CD4-positive, alpha-beta T cell treated with Interferon gamma for 1 hour (primary cell): ENCODE measurements at places on chromosomes 2 and 18.
A peak's percentile ranks its signal among the peaks of the same experiment; 100 is the strongest.

GRCh38 chr2:20539133-20539719 is 92.4 kb downstream of the RHOB start:
- no peak for DNase-seq

DNA sequence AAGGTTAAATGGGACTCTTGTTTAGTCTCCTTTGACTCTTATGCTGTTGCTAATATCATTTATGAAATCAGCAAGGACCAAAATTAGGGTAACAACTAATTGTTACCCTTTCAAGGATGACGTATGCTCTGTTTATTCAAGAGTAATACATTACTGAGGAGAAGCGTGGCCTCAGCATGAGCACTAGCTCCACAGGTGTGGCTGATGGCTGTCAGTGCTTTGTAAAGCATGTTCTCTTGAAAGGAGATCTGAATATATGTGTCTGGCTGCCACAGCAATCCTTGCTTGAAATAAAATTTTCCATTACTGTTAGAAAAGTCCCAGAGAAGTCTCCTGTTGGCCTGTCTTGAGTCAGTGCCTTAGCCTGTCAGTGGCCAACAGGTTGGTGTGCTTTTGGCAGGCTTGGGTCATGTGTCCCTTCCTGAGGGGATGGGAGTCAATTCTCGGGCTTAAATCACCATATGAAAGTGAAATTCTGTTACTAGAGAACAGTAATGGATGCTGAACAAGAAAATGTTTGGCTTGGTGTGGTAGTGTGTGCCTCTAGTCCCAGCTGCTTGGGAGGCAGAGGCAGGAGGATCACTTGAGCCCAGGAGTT is 32.7 kb downstream of the ABI2 start:
- DNase-seq = no peak

- DNase-seq = no peak
These were observed 448.7 kb upstream of the TCF4 start for GRCh38 chr18:56036741-56037140.

DNA sequence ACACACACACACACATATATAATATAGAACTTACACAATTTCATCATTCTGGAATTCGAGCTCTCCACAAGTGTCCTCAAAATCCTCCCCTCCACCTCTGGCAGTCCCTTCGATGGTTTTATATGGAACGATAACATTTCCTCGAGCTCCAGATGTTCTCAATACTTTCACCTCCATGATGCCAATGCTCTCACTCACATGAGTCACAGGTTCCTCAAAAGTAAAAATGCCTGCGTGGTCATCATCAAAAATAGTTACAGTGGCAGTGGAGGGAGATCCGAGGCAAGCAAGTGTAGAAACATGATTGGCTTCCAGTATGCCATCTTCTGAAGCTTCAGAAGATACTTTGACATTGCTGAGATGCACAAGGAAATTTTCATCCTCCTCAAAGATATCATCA is 23.5 kb downstream of the SLC8A1 start:
- no peak for DNase-seq

DNA sequence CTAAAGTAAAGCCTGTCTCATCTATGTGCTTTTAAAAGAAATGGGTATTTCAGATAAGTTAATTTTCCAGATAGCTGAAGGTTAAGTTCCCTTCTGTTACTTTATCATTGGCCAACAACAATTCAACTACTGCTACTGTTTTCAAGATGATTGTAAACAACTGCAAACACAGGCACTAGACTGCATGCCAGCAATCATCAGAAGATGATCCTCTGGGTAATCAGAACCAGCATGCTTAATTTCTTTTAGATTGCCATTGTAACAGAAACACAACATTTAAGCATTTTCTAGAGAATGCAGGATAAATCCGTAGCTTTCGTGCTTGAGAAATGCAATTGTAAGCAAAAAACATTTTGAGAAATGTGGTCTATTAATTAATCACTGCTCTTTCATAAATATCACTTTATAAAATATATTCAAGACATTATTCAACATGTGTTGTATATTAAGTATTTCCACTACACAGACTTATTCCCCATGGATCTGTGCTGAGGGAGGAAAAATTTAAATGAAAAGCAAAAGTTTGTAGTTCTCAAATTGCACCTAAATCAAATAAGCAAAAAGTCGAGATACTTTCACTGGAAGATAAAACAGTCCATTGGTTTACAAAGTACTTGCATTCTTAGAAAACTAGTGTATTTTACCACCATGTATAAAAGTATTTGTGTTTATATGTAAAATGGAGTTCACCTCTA is 133.7 kb downstream of the ATL2 start:
- no peak for DNase-seq

- no peak for DNase-seq
These were observed 47.2 kb downstream of the HDLBP start for GRCh38 chr2:241268306-241268705.

- DNase-seq = no peak
These were observed 2.8 kb upstream of the KLHL14 start for GRCh38 chr18:32775628-32776027.

- peak; percentile 14 for DNase-seq
These were observed at the start of gene DRC1 for GRCh38 chr2:26401739-26402541. Gene DRC1 (plus strand): TSS chr2:26401920. CDS start chr2:26401990, 70 bp downstream.

- DNase-seq = no peak
These were observed 8.6 kb upstream of the RPL37A start for GRCh38 chr2:216490061-216490460.

DNA sequence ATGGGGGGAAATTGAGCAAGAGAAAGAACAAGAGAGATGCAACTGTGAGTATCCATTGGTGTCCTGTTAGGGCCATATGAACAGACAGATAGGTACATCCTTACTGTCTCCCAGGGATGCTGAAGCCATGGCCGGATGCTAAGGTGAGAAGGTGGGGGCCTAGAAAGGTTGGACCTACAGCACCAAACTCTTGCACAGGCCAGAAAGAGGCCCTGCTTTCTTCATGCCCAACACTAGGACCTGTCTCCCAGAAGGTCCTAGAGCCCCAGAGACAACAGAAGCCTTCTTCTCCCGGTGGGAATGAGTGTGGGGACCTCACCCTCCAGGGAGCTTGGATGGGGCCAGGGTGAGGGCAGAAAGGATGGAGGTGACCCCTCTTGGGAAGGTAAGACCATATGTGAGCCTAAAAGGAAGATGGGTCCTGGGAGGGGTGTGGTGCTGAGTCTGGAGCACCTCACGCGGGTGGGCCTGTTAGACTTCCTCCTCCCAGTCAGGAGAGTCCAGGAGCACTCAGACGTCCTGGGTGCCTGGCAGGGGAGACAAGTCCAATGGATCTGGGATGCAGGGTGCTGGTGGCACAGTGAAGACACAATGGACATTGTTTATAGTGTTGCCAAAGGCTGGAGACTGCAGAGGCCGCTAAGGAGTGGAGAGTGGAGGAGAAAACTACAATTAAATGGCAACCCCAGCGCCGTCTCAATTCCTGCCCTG is 265.3 kb downstream of the CYP26B1 start:
- no peak for DNase-seq

DNA sequence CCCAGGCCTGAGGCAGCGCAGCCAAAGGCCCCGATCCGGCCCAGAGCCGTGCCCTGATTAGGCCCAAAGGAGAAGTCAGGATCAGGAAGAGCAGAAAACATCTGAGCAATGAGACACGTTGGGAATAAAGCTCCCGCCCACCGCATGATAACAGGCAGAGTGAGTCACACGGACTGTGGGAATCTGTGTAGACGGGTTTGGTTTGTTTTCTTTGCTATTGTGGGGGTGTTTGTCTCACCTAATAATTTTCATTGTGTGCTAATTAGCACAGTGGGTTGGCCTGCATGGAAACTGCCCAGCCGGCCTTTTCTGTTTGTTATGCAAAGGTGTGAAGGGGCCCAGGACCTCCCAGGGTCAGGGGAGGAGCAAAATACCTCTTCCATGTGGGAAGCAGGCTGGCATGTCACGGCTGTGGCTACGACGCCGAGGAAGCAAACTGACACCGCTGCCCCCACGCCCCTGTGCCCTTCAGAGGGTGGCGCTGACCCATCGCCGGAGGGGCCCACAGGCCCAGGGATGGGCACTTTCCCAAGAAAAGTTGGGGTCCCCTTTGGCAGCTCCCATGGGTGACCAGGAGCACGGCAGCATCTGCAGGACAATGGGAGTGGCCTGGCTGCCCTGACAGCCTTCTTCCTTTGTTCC is 68.4 kb upstream of the CTDP1 start:
- DNase-seq = no peak

GRCh38 chr2:238420442-238420841 is 6.3 kb upstream of the ASB1 start:
- no peak for DNase-seq

DNA sequence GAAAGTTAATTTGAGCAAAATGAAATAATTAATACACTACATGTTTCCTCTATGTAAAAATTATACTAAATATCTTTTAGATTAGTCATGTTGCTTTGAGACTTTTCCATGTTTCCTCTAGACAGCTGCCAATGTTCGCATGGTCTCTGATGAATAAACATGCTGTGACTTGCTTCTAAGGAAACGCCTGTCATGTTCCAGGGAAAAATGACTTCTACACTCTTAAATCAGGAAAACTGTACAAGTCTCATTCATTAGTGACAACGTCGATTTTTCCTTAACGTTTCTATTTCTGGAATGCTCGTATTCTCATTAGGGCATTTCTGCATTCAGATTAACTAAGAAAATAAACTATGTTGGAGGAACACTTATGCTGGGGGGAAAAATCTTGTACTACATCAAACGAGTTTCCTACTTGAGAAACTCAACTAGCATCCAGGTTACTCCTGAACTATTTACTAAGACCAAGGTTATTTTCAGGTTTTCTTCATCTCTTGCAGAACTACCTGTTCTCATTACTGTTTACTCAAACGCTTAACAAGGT is 1.6 kb downstream of the COBLL1 start:
- DNase-seq = no peak

- no peak for DNase-seq
These were observed 1.3 kb downstream of the LCLAT1 start for GRCh38 chr2:30448308-30448707.

DNA sequence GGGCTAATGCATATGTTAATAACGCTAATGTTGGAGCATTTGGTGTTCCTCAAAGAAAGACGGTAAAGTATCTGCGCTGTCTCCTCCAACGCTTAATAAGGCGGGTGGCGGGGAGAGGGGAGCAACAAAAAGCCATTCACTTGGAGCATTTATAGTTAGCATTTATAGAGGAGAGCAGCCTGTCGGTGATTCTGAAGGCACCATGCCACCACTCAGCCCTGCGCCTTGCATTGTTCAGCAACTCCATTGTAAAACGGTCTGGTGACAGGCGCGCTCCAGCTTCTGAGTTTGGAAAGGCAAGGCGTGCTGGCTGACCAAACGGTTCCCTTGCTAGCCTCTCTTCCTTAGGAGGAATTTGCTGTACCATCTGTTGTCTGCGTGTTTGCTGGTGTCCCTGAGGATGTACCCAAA is 83.9 kb downstream of the LYPD1 start:
- DNase-seq = no peak

DNA sequence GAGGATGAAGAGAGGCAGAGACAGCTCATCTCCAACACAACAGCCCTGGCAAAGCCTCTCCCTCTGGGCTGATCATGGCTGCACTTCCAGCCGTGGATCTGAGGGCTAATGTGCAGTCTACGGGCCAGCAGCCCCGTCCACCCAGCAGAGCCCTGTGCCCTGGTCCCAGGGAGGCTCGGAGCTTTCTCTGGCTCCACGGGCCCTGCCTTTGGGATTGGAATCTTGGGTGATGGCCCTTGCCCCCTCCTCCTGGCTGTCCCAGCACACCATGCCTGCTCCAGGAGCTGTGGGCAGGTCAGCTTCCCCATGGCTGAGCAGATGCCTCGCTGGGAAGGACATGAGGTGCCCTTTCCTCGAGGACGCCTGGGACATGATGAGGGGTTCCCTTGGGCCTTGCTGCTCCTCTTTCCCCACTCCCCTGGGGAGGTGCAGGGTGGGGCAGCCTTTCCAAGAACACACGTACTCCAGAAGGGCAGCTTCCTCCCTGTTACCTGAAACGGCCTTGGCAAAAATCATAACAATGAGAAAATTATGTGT is 66.9 kb downstream of the C18orf63 start:
- DNase-seq = no peak

DNA sequence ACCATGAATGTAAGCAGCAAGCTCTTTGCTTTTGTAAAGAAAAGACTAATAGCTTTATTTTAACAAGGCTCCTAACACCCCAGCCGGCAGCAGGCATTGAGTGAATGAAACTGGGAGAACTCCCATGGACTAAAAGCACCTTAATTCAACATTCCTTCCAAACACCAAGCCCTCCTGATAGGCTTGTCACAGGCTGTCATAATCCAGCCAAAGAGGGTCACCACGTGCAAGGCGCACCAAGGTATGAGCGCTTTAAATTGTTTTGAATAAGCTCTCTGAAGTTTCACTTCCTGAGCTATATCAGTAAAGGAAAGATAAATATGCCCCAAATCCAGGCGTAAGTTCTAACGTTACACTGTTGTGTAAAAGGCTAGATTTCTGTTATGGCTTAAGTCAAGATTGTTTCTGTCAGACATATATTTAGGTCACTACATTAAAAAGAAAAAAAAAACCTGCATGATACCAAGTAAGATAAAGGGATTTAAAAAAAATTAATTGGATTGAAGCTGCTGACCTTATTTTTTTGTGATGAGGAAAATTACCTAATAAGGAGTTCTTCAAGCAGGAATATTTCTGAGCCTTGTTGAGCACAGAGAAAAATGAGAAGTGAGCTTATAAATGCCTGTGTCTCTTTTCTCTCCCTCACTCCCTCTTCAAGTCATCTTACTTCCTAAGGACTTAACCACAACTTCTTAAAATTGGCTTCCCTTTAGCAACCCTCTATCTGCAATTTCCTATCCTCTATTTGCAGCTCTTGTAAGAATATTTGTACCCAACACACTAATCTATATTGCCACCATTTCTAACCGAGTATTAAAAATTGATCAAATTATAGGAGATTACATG is 136.1 kb upstream of the NRP2 start:
- no peak for DNase-seq

DNA sequence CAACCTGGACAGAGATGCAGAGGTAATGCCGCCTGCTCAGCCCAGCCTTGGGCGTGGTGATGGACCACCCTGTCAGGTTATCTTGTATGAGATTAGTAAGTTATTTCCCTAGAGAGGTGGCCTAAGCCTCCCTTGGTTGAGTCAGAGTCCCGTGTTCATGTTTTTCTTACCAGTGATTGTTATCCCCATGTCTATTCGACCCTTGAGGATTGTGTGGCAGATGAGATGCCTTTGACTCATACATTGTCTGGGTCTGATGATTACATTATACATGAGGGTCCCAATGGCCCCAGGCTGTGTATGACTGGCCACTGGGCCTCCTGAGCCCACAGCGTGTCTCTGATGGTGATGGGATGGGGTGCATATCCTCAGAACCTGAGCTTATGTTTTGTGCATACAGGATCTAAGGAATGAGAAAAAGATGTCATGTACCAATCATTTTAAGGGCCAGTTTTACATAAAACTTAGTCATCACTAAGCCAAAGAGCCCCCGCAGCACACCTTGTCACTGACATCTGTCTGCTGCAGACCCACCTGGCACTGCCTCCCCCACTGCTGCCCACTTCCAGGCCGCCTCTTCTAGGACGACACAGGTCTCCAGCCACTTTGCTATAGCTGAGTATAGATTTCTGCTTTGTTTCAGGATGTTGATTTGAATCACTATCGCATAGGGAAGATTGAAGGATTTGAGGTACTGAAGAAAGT is 7.7 kb downstream of the PPP1R7 start:
- DNase-seq = no peak
